H4 (cell line): ENCODE measurements at places on chromosomes 4 and X.

- DNase-seq, result no peak
Measured at GRCh38 chrX:116379854-116380253, 56.6 kb upstream of the SLC6A14 start.

GRCh38 chr4:111802191-111802590 is 343.1 kb upstream of the FAM241A start:
- DNase-seq, result no peak

DNA sequence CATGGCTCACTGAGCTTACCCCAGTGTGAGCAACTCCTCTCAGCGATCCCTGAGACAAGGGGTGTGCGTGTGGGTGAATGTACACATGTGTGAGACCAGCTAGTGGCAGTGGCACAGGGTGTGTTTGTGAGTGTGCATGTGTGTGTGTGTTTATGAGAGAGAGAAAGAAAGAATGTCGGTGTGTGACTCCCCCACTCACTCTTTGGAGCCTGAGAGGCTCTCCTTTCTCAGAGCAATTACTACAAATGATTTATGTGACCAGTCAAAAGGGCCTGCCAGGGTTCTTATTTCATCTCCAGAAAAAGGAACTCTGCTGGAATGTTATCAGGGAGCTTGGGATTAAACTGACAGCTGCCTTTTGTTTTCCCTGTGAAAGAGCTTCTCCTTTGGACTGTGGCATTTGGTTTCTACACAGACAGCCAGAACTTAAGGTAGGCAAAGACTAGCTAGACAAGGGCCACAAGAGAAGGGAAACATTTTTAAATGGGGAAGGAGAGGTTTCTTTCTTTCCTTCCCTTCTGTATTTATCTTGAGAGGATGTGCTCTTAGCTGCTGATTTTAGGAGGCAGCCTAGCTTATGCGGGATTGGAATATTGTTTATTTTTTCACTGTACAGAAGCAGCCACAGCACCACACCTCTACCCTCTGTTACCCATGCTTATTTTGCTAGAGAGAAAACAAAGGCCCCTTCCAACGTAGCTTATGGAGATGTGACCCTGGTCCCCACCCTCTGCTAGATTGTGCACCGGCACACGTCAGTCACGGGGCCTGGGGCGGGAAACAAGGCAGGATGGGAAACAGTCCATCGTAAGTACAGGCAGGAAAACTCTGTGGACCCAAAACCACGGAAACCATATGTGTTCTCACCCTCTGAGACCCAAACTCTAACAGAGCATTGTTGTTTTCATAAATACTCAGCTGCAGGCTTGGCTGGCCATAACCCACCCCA is 143.5 kb downstream of the MGST2 start:
- no peak for DNase-seq

DNA sequence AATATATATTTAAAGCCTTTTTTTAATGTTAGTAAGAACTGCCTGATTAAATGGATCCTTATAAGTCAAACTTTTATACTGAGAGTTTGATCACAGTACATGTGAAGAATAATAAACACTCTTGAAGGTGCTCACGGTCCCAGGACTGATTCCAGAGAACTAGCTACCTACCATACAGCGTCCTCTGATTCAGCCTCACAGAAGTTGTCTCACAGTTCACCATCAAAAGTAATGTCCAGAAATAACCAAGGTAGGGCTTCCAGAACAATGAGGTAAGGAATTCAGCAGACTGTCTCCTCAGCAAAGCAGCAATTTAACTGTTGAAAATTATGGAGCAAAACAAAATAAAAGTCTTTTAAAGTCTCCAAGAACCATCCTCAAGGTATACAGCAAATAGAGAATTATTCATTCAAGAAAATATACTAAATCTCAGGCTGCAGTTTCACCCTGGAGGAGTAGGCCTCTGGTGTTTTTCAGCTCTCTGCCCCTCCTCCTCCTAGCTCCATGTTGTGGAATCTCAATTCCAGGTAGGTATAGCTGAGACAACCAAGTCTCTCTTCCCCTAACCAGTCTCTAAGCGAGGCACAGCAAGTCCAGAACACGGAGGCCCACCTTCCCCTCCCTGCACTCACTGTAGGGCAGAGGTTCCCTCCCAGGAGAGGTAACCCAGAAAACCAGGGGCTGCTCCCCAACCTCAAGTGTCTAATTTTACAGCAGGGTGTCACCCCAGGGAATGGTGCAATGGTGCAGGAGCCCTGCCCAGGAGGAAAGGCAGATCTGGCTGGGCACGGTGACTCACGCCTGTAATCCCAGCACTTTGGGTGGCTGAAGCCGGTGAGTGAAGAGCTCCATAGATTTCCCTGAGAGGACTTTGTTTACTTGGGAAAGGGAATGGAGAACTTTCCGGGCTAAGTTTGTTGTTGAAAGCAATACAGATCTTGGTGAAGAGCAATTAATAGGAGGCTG is 28.6 kb downstream of the FAM241A start:
- peak; percentile 59 for DNase-seq

- no peak for DNase-seq
Measured at GRCh38 chr4:140255467-140255866, 101.5 kb upstream of the MAML3 start.

- no peak for DNase-seq
Measured at GRCh38 chrX:7294483-7294882, 146.5 kb upstream of the PUDP start.

DNA sequence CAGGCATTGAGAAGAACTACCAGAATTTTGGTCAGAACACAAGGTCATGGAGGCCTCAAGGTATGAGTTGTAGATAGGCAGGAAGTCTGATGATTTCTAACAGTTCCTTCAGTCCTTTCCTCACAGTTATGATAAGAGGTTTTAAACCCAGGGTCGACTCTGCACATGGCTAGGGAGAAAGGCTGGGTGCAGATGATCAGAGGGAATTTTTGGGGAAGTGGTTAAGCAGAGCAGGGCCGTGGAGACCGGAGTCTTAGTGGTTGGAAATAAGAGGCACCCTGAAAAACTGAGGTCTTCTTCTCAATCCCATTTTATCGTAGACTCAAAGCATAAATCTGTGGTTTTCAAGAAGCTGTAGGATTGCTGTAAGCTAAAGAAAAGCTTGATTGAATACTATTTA is 118.5 kb upstream of the ANK2 start:
- no peak for DNase-seq

DNA sequence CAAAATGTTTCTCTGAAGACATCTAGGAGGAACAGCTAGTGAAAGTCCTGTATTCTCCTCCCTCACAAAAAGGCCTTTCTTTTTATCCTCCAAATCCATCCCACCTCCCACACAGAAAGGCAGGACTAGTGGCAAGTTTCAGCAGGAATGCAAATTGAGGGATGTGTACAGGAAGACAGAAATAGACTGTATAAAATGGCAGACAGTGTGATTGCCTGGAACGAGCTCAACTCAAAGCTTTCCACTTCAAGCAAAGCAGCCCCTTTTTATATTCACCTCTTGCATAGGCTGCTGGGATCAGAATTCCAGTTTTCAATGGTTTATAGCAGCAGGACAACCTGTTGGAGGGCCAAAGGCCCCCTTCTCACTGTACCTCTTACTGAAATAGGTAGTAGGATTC is 57.5 kb downstream of the DCX start:
- no peak for DNase-seq

GRCh38 chr4:56450342-56450741 is 14.3 kb downstream of the PAICS start:
- DNase-seq, result no peak

- DNase-seq, result no peak
Measured at GRCh38 chr4:165060938-165061337, 7.3 kb downstream of the TRIM75 start.

GRCh38 chrX:82765811-82766210 is 742.3 kb upstream of the POU3F4 start:
- DNase-seq, result peak; percentile 2

GRCh38 chr4:185120631-185120946 is 22.5 kb upstream of the SLC25A4 start:
- DNase-seq, result no peak

GRCh38 chrX:119647552-119648420 is 41.6 kb upstream of the NKRF start:
- DNase-seq, result no peak

- DNase-seq, result no peak
Measured at GRCh38 chr4:119894650-119895208, 171.9 kb downstream of the MAD2L1 start.

DNA sequence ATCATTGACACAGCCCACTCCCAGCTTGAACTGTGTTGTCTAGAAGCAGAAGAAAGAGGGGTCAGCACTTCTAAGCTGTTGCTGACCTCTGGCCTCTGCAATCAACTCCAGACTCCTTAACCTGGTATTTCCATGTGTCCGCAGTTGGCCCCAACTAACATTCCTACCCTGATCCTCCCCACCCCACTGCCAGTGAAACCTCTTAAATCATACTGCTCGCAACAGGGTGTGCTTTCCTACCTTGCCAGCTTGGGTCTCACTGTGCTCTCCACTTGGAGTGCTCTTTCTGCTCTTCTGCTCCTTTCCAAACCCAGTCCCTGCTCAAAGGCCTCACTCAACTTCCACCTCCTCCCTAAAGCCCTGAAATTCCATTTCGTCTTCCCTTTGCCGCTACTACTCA is 52.3 kb upstream of the RPS6KA3 start:
- no peak for DNase-seq

GRCh38 chr4:162921178-162921785 is 245.4 kb downstream of the NAF1 start:
- no peak for DNase-seq

GRCh38 chr4:53622739-53623151 is 31.5 kb upstream of the LNX1 start:
- DNase-seq, result no peak

DNA sequence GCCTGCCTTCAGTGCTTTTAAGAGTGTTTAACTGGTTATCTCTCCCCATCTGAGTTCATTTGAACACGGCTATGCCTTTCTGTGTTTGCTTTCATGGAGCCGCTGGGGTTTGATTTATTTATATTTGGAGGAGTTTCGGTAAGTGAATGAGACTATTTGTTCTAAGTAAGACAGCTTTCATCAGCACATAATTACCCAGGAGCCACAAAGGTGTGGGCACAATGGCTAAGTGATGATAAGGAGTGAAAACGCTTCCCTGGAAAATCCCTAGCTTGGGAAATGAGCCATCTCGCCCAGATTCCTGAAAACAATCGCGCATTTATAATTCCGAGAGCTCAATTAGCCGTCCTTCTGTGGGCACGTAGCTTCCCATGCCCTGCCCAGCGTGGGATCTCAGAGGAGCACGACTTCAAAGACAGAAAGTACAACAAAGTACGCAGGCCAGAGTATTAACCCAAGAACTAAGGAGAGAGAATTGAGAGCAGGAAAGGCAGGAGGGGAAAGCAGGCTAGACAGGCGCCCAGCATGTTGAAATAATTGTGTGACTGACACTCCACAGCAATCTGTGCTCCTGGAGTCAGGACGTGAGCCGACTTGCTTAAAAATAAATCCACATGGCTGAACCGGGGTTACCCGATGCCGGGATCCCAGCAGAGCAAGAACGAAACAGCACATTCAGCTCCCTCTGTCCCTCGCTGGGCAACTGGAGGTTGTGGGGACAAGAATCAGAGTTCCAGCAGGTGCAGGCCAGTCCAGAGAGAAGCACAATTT is 99.0 kb downstream of the DHRSX start:
- DNase-seq, result peak; percentile 82

DNA sequence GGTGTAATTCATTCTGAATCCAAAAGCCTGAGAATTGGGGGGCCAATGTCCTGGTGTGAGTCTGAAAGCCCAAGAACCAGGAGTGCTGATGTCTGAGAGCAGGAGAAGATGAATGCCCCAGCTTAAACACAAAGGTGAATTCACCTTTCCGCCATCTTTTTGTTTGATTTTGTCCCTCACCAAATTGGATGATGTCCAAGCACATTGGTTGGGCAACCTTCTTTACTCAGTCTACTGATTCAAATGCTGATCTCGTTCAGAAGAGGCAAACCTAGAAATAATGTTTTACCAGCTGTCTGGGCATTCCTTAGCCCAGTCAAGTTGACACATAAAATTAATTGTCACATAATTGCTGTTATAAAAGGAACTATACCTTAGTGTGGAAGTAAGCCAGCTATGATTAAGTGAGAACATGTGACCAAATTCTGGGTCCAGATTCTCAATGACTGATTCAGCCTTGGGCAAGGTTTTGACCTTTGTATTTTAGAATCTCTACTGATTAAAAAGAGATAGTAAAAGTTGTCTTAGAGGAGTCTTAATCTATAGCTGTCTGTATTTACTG is 34.5 kb upstream of the SLC4A4 start:
- no peak for DNase-seq

DNA sequence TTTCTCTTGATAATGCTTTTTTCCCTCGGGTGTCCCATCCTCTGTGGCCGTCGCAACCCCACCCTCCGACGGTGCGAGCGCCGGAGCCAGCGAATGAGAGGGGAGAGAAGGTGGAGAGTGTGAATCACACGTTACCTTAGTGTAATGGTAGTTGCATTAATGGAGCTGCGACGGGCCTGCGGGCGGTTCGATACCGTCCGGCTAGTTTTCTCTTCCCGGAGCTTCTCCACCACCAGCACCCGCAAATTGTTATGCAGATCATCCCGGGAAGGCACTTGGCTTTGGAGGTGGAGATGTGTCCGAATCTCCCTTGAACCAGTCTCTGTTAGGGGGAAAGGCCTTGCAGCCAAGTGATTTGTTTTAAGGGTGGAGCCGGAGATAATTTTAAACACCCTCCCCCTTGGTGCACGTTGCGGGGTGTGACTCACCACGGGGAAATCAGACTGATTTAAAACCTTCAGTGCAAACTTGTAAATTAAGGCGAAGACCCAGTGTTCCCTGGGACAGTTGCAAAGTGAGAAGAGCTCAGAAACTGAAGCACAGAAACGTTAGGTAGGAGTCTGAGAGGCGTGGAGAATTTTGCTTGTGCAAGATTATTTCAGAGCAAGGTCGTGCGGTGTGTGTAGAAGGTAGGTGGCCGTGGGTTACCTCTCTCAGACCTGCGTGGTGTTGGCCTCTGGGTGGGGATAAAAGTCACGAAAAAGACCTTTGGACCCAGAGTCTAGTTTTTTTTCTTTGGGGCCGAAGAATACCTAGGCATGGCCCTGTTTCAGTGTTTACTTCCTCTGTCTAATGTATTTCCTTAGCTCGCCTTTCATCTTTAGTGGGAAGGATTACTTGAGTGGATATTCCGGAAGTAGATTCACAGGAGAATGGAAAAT is 1.3 kb downstream of the AFF1 start:
- DNase-seq, result peak; percentile 60

GRCh38 chr4:152937336-152938236 is 1.5 kb downstream of the FHDC1 start:
- DNase-seq, result no peak

- no peak for DNase-seq
Measured at GRCh38 chrX:122115604-122116003, 1068.2 kb downstream of the GLUD2 start.
